ENCODE measurements at places on chromosomes 2 and 18.
A peak's percentile ranks its signal among the peaks of the same experiment; 100 is the strongest.

DNA sequence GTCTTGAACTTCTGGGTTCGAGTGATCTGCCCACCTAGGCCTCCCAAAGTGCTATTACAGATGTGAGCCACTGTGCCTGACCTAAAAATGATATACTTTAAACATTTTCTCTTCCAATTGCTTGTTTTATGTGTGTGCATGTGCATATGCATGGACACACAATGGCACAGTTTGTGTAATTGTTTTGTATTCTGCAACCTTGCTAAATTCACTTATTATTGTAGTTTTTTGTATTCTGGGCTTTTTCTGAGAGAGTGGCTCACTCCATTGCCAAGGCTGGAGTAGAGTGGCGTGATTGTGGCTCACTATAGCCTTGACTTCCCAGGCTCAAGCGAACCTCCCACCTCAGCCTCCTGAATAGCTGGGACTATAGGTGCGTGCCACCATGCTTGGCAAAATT lies 8.1 kb downstream of the HAT1 start:
- no peak for DNase-seq

GRCh38 chr18:23209796-23210195 lies 74.5 kb downstream of the CABLES1 start:
- DNase-seq: no peak

- no peak for DNase-seq
Observed at GRCh38 chr2:223418604-223419199, 183.5 kb downstream of the SCG2 start.

DNA sequence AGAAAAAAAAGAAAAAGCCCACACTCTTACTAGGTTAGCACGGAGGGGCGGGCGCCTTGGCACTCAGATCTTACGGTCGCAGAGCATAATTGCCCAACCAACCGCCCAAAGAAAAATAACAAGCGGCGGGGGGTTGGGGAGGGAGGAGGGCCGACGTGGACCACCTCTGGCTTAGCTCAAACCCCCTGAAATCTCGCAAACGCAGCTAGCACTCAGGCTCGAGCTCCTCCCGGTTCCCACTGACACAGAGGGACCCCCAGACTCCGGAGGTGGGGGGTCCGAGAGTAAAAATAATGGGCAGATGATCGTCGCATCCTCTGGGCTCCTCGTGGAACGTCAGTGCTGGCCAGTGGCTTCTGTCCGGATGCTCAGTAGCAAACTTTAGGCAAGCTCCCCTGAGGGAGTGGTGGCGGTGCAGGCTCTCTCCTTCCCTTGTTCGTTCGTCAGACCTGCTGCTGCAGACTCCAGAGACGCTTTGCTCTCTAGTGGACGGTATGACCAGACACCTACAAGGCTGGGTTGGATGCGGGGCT lies 12.0 kb downstream of the CATIP start:
- DNase-seq: peak; percentile 53

DNA sequence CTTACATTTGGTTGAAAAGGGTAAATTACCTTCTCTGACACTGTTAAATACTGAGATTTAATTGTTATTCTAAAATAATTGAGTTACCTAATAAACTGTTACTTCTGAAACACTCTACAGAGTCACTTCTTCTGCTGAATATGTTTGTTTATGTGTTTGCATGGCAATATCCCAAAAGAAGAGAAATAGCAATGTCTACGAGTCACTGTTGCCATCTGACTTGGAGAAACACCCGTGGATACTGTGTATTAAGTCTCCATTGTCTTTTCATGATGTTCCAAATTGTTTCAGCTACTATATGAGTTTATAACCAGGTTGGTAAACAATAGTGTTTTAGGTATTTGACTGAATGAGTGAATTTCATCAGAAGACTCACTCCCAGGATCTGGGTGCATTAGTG lies 754.2 kb upstream of the ID2 start:
- DNase-seq: no peak

DNA sequence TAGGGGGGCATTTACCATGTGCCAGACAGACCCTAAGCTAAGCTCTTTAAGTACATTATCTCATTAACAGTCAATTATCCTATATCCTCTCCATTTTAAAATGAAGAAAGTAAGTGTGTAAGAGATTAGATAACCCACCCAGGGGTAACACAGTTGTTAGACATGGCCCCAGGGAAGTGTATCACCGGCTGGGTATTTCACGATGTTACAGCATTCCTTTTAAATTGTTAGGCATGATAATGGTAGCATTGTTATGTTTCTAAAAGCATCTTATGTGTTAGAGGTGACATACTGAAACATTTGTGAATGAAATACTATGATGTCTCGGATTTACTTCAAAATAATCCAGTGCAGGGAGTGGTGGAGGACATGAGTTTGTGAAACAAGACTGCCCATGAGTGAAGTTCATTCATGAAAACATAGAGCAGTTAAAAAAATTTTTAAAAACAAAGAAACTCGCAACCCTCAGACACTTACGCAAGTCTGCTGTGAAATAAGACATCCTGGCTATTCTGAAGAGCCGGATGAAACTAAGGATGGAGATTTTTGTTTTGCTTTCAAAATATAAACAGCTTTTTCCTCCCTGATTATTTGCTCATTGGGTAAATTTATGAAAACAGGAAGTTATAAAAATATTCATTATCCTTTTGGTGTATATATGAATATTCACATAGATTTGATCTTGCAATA lies 54.9 kb downstream of the IL1RL2 start:
- no peak for DNase-seq

DNA sequence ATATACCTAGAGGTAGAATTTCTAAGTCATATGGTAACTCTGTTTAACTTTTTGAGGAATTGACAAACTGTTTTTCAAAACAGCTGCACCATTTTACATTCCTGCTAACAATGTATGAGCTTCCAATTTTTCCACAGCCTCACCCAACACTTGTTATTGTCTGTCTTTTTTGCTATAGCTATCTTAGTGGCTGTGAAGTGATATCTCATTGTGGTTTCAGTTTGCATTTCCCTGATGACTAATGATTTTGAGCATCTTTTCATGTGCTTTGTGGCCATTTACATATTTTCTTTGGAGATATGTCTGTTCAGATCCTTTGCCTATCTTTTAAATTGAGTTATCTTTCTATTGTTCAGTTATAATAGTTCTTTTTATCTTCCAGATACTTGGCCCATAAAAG lies 273.8 kb downstream of the AGPS start:
- DNase-seq: no peak

DNA sequence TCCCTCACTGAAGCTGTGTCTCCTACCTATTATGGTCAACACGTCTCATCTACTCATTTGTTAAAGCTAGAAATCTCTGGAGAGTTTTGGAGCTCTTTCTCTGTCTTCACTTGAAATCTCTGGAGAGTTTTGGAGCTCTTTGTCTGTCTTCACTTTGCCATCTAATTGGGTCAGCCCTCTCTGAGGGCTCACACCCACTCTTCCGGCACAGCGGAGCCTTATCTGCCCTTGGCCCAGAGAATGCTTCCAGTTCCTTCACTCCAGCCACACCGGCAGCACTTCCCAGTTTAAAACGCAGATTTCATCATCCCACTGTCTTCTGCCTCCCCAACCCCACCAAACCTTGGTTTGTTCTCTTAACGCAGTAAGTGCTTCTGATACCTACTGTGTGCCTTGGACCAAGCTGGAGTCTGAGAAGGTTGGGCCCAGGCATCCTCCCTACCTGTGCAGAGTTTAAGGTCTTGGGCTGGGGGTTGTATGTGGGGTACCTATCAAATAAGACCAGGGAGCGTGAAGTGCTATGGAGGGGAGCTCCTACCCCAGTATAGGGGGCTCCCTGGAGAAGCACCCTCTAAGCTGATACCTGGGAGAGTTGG lies 5.0 kb downstream of the HPCAL1 start:
- no peak for DNase-seq

All from SHP77 (cell line).